ENCODE measurements at places on chromosomes 6 and 20. TPM values are rescaled to one million over a fixed set of nuclear protein-coding genes. Genes with fewer than 3 reads are reported as not detected.
A peak's percentile ranks its signal among the peaks of the same experiment; 100 is the strongest.

GRCh38 chr6:3382326-3383279 lies 74.2 kb downstream of the SLC22A23 start:
- DNase-seq, result no peak

- DNase-seq, result peak; percentile 28
Measured at GRCh38 chr6:132354517-132355167, 46.6 kb downstream of the MOXD1 start.

DNA sequence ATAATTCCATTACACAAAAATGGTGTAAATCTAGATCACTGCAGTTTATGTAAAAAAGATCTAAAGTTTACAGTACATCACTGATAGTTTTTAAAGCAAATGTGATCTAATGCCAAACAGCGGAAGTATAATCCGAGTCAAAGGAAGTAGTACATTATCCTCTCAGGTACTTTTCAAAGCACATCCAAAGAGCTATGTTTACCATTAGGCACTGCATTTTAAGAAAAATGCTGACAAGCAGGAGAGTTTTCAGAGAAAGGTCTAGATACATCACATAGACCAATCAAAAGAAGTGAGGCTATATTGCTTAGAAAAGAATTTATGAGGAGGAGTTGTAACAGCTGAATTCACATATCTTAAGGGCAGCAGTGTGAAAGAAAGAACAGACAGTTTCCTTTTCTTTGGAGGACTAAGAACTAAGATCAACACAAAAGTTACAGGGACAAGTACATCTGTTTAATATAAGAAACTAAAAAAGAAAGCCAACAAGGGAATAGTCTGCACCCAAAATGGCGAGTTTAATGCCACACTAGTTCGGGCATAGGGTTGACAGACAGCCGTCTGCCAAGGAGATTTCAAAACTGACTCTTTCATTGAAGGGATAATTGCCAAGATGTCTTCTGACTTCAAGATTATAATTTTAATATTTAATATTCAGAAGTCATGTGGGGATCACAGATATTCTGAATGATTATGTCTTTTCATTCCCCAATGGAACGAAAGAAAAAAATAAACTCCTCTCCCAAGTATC lies 1.4 kb downstream of the ZNF184 start:
- DNase-seq, result no peak

- no peak for DNase-seq
Measured at GRCh38 chr6:40450483-40450882, 136.7 kb downstream of the LRFN2 start.

- peak; percentile 89 for DNase-seq
Measured at GRCh38 chr6:129598244-129599187, 111.5 kb downstream of the ARHGAP18 start.

DNA sequence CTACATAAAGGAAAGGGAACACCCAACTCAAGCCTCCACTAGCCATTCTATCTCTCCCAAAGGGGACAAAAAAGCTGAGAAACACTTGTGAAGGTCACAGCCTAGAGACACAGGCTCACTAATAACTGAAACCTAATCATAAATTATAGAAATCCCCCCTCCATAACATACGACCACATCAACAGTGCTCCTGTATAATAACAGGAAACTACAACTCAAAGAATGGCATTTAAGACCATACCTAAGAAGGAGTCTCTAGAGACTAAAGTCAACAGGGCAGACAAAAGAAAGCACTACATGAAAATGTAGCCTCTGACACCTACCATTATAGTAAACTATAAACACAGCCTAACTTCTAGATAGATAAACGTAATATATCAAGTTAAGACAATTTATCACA lies 82.7 kb downstream of the THEMIS start:
- no peak for DNase-seq

DNA sequence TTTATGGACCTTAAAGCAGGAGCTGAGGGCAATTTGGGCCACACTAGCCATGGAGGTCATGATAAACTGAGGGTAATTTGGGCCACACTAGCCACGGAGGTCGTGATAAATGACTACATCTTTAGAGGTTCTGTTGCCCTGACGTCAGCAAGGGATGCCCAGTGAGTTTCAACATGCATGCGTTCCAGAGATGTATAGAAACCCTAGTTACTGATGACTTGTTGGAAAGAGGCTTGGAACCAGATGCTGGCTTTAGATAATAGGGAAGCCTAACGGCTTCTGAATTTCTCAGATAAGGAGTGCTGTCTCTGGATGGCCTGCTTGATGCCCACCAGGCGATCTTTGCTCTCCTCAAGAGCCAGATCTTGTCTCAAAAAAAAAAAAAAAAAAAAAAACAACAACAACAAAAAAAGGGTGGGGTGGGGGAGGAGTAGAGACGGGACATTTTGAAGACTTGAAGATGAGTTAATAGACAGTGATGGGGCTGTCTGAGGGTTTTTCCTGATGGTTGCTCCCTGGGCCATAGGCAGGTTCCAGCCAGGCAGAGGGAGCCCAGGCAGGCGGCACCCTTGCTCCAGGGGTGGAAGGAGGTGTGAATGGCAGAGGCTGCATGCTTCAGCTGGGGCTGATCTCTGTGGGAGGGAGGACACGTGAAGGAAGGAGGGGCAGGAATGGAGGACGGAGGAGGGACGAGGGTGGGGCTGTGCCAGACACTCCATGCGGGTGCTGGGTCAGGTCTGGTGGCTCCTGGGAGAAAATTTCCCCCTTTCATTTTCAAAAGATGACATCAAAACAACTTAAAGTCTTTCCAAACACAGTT lies 27.0 kb upstream of the FRMD1 start:
- DNase-seq, result no peak

DNA sequence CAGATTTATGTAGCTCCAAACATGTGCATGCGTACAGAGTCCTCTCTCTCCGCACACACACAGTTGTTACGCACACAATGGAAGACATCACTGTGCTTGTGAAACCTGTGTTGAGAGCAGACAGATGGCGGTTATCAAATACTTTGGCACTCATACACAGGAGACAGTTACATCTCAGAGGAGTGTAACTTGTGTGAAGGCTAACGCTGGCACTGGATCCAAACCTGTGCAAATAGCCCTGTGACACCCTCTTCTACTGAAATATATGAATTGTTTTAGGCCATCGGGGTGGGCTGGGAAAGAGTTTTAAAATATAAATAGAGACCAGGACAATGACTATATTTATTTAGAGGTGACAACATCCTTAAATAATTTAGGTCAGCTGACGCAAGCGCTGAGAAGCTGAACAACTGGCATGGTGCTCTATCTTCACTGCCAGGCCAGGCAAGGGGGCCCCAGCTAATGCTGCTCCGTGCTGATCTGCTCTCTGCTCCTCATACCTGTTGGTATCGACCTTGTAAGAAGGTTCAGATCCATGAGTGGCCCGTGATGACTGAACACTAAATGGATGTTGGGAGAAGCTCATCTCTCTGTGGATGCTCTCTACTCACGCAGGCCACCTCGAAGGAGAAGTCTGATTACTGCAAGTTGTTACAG lies 69.4 kb downstream of the FOXC1 start:
- no peak for DNase-seq

GRCh38 chr20:532530-532929 lies 11.1 kb downstream of the CSNK2A1 start:
- DNase-seq, result no peak

DNA sequence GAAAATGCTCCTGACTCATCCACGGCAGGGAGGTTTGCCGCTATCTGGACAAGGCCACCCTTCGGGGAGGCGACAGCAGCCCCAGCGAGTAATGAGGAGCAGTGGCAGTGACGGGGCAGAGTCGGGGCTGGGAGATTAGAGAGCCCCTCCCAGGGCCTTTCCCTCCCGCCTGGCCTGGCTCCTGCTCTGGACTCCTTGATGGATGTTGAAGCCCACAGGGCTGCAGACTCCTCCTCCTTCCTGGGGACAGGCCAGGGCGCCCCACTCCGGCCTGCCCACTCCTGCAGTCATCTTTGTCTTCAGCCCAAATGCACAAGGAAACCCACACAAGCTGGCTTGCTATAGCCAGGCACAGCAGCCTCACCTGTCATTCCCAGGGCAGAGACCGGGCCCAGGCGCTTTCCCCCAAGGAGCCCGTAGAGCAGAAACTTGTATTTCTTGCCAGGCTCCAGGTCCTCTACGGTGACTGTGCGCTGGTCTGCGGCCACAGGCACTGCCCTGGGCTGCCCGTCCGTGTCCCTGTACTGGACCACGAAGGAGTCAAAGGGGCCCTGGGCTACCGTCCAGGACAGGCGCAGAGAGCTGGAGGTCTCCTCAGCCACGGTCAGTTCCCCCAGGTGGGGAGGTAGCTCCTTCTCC lies 7.7 kb downstream of the CYP21A2 start:
- DNase-seq, result no peak

DNA sequence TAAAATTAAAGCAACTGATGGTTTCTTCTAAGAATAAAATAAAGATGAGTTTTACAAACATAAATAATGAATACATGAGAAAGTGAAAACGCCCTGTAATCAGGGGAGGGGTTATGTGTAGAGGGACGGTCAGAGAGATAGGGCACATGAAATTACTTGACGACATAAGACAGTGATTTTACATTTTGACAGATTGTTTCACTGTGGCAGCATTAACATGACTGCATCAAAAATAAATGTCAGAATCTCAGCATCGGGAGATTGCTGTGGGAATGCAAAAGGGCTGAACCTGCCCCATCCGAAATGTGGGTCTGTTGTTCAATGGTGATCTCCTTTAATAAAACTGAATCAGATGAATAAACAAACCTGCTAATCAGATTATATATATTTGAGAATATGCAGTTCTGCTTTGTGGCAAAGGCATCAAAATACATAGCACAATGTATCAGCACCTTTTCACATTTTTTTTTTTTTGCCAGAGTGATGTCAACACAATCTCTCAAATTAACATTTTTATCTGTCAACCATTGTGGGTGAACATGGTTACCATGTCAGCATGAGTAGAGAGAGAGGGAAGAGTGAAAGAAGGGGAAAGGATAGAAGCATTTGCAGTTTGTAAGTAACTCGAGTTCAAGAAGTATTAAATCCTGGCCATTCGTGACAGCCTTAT lies 177.1 kb upstream of the MAN1A1 start:
- DNase-seq, result no peak

GRCh38 chr6:26284537-26285142 lies 80.4 kb upstream of the BTN3A2 start:
- peak; percentile 74 for DNase-seq

DNA sequence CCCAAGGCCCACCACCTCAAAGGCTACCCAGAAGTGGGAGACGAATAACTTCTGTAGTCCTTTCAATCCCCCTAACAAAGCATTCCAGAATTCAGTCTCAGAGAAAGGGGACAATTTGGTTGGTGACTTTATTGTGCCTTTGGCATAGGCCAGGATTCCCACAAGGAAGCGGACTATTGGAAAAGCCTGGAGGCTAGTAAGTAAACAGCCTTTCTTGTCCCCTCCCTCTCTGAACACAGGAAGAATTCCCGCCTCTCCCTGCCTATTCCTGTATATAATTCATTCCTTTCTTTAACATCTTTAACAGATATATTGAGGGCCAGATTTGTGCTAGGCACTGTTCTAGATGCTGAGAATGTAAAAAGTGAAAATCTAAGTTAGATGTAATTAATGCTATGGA lies 36.1 kb downstream of the RNF8 start:
- no peak for DNase-seq

GRCh38 chr6:62976566-62976965 lies 234.7 kb upstream of the FKBP1C start:
- no peak for DNase-seq

- no peak for DNase-seq
Measured at GRCh38 chr20:64083804-64084684, at the start of gene LKAAEAR1. LKAAEAR1 (minus strand) TSS chr20:64084398; CDS start chr20:64084219, 179 bp downstream.

- no peak for DNase-seq
Measured at GRCh38 chr6:101391772-101392585, 1.5 kb upstream of the GRIK2 start.

DNA sequence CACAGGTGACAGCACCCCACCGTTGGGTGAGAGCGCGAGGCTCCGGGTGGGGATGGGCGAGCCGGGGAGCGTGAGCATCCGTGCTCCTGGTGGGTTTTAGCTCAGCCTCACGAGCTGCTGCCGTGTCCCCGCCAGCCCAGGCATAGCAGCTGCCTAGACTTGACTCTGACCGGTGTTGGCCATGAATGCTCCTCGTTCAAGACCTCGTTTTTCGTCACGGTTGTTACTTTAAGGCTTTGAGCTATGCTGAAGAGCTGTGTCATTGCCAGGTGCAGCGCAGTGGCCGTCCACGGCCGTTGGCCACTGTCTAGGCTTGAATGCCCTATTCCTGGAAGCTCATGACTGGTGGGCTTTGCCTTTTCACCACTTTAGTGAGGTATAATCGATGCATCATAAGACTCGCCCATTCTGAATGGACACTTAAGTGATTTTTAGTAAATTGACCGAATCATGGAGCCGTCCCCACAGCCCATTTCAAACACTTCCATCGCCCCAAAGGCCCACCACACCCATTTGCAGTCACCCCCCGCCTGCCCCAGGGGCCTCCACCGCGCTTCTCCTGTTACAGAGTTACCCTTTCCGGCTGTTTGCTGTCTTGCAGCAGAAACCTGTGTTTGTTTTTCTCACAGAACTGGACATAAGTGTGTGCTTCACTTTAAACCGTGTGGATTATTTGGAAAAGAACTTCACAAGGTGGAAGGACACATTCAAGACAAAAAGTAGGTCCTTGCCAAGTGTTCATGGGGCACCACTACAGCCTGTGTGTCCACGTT lies 21.4 kb upstream of the ADRM1 start:
- no peak for DNase-seq

DNA sequence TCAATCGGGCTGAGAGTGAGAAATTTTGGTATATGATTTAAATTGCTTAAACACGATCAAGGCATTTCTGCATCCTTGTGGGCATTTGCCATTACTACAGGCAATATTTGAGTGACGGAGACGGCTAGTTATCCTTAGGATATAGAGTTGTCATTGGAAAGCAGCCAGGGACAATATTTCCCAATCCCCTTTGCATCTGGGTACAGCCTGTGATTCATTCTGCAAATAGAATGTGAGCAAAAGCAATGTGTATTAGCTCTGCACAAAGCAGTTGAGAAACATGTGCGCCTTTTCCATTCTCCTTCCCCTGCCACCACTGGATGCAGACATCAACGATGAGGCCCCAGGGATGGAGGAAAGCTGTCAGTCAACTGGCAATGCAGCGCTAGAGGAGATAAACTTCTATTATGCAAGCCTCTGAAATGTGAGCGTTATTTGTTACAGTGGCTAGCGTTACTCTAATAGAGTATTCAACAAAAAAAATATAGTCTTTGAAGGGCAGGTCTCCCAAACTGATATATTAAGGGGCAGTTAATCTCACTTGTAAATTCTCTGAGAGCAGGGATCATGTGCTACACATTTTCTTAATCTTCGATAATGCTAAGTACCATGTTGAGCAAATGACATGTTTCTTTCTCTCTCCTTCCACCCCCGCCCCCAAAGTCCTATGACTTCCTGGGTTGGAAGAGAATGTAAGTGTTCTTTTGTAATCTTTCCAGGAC lies 37.1 kb upstream of the NCOA3 start:
- DNase-seq, result peak; percentile 89

GRCh38 chr6:106051226-106051625 lies 34.9 kb upstream of the PRDM1 start:
- no peak for DNase-seq

- DNase-seq, result peak; percentile 90
Measured at GRCh38 chr6:17584241-17584803, 15.8 kb upstream of the FAM8A1 start.

- no peak for DNase-seq
Measured at GRCh38 chr6:39884696-39885095, 49.6 kb downstream of the MOCS1 start.

Gene OPRM1
- not detected for total RNA-seq

Gene NUDT3
- 33.9 TPM for total RNA-seq

Gene TSPO2
- total RNA-seq, result not detected

Gene MMP24
- total RNA-seq, result 0.88 TPM

Gene RALGAPB
- 29.1 TPM for total RNA-seq

Gene SIRPB2
- 1.3 TPM for total RNA-seq

Gene CRNKL1
- 37.8 TPM for total RNA-seq

Gene MAFB
- total RNA-seq, result 3.4 TPM

Gene CRIP3
- 0.34 TPM for total RNA-seq

Gene MSH5
- total RNA-seq, result 7.1 TPM

Gene CDH4
- total RNA-seq, result 0.17 TPM

Gene BMP2
- total RNA-seq, result 23.1 TPM

Gene ADGRG6
- 43.4 TPM for total RNA-seq

Measured in dermis blood vessel endothelial cell (primary cell).